ENCODE measurements at places on chromosomes 16 and 17.

- no peak for DNase-seq
Measured at GRCh38 chr17:48001197-48001596, 30.3 kb downstream of the CDK5RAP3 start.

GRCh38 chr17:44940317-44940716, 7.3 kb downstream of the KIF18B start:
- DNase-seq, result no peak

GRCh38 chr17:31738996-31739699, 119.9 kb downstream of the COPRS start:
- no peak for DNase-seq

DNA sequence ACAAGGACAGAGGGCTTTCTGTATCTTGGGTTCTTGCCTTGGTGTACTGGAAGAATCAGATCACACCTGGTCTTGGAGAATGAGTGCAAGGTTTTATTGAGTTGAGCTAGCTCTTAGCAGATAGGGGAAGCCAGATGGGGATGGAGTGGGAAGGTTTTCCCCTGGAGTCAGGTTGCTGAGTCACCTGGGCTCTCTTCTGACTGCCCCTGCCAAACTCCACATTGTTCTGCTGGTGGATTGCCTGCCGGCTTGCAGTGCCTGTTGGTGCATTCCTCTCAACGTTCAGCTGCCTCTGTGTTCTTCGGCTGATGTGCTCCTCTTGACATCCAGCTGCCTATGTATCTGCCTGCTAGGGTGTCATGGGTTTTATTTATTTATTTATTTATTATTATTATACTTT, 1431.1 kb downstream of the CDH8 start:
- no peak for DNase-seq

DNA sequence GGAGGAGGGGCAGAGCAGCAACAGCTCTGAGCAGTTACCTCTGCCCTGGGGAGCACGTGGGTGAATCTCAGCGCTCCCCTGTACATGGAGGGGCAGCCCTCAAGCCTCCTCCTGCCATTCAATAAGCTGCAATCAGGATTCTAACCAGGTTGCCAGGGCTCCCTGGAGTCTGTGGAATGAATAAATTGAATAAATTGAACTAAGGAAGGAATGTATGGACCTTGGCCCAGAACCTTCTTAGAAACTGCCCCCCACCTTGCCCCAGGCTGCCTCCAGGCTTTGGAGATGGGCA, 1.6 kb upstream of the CDH16 start:
- no peak for DNase-seq

- no peak for DNase-seq
Measured at GRCh38 chr17:14302431-14303099, 1.7 kb downstream of the HS3ST3B1 start.

- DNase-seq, result no peak
Measured at GRCh38 chr16:83578171-83578570, 229.6 kb upstream of the HSBP1 start.

- DNase-seq, result no peak
Measured at GRCh38 chr17:30312226-30312625, 20.5 kb upstream of the BLMH start.

- DNase-seq, result no peak
Measured at GRCh38 chr16:50208460-50208931, 55.4 kb downstream of the TENT4B start.

- no peak for DNase-seq
Measured at GRCh38 chr16:89717688-89718505, 2.8 kb downstream of the VPS9D1 start.

DNA sequence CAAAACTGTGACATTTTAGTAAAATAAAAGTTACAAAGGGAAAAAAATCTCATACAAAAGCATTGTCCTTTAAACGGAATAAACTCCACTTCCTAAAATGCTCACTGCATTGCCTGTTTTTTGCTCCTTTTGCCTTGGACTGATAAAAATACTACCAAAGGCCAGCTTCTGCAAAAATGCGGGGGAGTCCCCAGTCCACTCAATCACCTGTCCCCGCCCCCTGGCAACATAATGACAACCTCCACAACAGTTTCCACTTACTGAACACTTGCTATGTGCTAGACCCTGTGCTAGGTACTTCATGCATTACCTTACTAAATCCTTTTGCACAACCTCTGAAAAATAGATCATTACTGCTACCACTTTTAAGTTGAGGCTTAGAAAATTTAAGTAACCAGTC, 172.7 kb upstream of the CCL2 start:
- DNase-seq, result no peak

DNA sequence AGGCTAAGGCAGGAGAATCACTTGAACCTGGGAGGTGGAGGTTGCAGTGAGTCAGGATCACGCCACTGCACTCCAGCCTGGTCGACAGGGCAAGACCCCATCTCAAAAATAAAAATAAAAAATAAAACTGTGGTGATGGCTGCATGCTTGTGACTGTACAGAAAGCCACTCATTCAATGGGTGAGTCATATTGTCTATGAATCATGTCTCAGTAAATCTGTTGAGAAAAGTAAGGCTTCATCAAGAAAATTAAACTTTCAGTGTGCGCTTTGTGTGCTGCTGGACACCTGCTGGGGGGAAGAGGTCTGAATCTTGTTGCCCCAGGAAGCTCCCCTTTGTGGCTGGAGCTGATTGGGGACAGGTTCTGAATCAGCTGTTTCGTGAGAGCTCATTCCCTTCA, 11.3 kb downstream of the NUBP1 start:
- DNase-seq, result no peak

DNA sequence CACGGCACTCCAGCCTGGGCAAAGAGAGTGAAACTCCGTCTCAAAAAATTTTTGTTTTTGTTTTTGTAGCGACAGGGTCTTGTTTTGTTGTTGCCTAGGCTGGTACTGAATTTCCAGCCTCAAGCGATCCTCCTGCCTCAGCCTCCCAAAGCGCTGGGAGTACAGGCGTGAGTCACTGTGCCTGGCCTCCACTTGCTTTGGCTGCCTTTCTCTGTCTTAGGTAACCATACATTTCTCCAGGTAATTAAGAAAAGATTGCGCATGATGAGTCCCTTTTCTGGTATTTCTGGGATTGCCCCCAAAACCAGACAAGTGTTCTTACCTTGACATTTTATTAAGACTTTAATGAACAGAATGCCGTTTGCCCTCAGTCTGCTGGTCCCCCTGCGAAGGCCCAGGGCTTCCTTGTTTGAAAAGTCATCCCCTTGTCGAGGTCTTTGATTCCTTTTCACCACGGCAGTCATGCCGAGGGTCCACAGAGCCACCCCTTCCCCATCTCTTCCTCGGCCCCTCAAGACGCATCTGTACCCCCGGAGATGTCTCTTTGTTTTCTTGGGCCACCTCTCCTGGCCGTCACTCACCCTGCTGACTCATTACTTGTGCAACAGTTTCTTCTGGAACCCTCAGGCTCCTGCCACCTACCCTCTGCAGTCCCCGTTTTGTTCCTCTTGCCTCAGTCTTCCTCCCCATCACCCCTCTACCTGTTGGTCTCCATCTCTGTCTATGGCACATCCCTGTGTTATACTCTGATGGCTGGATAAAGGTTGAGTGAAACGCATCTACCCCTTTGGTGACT, 151.0 kb downstream of the SEC14L1 start:
- no peak for DNase-seq
